Kidney epithelial cell (primary cell): ENCODE measurements at places on chromosomes 2 and 18. TPM values are rescaled to one million over a fixed set of nuclear protein-coding genes. Genes with fewer than 3 reads are reported as not detected.
A peak's percentile ranks its signal among the peaks of the same experiment; 100 is the strongest.

DNA sequence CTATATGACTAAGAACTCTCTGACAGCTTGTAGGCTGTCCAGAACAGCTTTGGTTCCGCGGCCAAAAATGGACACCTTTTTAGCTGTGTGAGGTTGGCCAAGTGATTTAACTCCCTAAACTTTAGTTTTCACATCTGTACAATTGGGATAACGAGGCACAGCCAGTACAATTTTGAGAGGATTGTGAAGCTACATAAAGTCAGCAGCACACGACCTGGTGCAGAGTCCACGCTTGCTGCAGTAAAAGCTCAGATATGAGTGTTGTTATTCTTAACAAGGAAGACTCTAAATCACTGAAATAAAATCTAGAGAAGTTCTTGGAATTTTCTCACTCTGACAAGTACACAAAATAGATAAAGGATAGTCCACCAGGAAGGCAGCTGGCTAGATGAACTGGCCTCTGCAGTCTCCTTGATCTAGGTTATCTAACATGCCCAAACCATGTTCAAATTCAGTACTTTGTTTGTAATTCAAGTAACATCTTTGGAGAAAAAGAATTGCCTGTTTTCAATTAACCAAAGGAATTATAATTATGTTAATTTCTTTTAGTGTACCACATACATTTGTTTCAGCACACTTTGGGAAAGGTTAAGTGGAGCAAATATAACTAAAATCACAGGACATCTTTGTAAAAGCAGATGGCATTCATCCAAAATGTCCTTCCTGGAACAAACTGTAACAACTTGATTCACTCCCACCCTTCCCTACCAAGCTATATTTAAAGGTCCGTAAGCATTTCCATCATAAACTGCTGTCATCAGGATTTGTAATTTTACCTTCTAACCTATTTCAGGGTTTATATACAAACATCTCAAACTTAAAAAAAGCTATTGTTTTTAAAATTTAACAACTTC lies 201.7 kb upstream of the STK17B start:
- DNase-seq = no peak

IL1RL2 gene
- total RNA-seq = 0.62 and 2.1 TPM in 2 replicates

GRCh38 chr2:1758171-1758570 lies 13.9 kb upstream of the PXDN start:
- no peak for DNase-seq

GRCh38 chr18:58570360-58571064 lies 58.4 kb downstream of the ALPK2 start:
- no peak for DNase-seq

GRCh38 chr2:237488901-237489860 lies 2.1 kb downstream of the MLPH start:
- peak; percentile 80 for DNase-seq

B3GNT7 gene
- total RNA-seq = 8.8 and 12.2 TPM in 2 replicates

GRCh38 chr2:220569112-220569897 lies 941.9 kb downstream of the SLC4A3 start:
- DNase-seq = no peak

- DNase-seq = no peak
Observed at GRCh38 chr2:181781078-181781786, 100.9 kb upstream of the NEUROD1 start.

- DNase-seq = no peak
Observed at GRCh38 chr2:240429872-240430491, 5.5 kb upstream of the GPC1 start.

SMIM21 gene
- total RNA-seq = not detected in 2 replicates
